Right hindlimb (tissue), 1 donor: ENCODE measurements at places on chromosomes 7 and 10.

GRCh38 chr7:127221731-127222130, 31.0 kb downstream of the GRM8 start:
- no peak for DNase-seq

- DNase-seq: no peak
Observed at GRCh38 chr7:116843378-116843777, 19.0 kb upstream of the CAPZA2 start.

GRCh38 chr10:87635498-87636312, 24.0 kb upstream of the PAPSS2 start:
- no peak for DNase-seq

DNA sequence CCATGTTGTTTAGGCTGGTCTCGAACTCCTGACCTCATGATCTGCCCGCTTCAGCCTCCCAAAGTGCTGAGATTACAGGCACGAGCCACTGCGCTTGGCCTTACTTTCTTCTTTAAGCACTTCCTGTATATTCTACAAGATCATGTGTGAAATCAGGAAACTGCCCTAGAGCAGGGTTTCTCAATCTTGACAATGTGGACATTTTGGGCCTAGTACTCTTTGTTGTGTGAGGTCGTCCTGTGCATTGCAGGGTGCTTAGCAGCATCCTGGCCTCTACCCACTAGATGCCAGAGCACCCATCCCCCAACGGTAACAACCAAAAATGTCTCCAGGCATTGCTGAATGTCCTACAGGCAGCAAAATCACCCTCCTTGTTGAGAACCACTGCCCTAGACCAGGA, 24.7 kb downstream of the RRP12 start:
- no peak for DNase-seq

- no peak for DNase-seq
Observed at GRCh38 chr7:132783824-132784223, 207.6 kb upstream of the PLXNA4 start.

DNA sequence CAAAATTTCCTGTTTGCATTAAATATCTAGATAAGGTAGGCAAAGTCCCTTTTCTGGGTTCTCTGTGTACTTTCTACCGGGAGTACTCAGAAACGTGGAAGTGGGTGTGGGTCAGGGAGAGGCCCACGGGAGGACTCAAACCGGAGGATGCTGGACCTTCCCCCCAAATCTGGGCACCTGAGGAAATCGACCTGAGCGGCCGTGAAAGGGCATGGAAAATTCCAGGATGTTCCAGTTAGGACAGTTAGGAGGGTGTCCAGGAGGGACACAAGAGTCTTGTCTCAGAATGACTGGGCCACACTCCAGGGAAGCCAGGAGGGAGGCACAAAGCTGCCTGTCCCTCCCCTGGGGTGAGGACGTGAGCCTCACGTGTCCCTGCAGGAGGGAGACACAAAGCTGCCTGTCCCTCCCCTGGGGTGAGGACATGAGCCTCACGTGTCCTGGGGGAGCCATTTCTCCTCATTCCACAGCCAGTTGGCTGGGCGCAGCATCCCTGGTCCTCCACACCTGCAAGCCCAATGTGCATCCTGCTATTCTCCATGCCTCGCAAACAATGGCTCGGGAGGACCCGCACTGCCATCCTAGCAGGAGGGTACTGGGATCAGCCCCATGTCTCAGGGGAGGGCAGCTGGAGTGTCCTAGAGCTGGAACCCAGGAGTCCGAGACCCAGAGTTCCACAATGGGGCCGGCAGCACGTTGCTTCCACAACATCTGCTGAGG, 190.5 kb upstream of the PPP2R2D start:
- peak; percentile 4 for DNase-seq

DNA sequence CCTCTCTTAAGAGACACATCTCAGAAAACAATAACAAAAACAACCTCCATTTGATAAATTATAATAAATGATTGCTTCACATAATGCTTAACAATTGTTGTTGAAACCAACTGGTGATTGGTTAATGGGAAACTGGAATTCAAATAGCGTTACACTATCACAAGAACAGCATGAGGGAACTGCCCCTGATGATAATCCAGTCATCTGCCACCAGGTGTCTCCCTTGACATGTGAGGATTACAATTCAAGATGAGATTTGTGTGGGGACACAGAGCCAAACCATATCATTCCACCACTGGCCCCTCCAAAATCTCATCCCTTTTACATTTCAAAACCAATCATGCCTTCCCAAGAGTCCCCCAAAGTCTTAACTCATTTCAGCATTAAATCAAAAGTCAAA, 375.9 kb downstream of the BMPER start:
- DNase-seq: no peak

GRCh38 chr7:6392712-6393666, 54.8 kb downstream of the DAGLB start:
- DNase-seq: no peak

DNA sequence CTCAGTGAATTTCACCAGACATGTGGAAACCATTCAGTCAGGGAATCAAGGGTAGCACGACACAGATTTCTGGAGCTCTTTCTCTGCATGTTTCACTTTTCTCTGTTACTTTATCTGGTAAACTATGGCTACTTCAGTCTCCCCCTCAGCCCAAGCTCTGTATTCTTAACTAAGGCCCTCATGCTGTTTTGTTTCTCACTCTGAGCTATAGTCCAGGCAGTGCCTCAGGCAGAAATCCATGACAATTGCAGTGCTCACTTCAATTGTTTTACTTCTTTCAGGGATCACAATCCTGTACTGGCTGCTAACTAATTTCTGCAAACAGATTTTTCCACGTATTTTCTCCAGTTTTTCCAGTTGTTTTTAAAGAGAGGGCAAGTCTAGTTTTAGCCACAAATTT, 1599.9 kb upstream of the LRRTM3 start:
- DNase-seq: no peak

DNA sequence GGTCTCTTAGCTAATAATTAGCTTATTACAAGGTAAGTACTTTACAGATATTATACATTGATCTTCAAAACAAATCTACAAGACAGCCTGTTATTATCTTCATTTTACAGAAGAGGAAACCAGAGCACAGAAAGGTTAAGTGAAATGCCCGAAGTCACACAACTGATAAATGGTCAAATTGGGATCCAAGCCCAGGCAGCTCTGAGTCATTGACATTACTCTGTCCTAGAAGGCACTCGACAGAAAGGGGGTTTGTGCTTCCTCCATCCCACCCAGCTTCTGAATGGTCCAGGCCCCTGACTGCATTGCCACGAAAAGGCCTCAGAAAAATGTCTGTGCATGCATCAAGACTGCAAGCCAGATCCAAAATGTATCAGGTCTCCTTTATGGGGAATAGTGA, 81.3 kb upstream of the ZNF438 start:
- DNase-seq: no peak

- DNase-seq: no peak
Observed at GRCh38 chr7:74481458-74482196, 27.9 kb downstream of the GTF2IRD1 start.

- DNase-seq: no peak
Observed at GRCh38 chr7:149524394-149524793, 26.8 kb upstream of the ZNF746 start.

- no peak for DNase-seq
Observed at GRCh38 chr10:13412894-13413293, 64.8 kb upstream of the SEPHS1 start.

- DNase-seq: no peak
Observed at GRCh38 chr7:155811560-155811894, 736 bp downstream of the SHH start.

GRCh38 chr7:25779002-25779546, 372.9 kb upstream of the NFE2L3 start:
- DNase-seq: no peak

GRCh38 chr10:117627561-117627960, 85.0 kb downstream of the EMX2 start:
- DNase-seq: no peak

- DNase-seq: no peak
Observed at GRCh38 chr7:18117482-18117881, 89.8 kb upstream of the PRPS1L1 start.

DNA sequence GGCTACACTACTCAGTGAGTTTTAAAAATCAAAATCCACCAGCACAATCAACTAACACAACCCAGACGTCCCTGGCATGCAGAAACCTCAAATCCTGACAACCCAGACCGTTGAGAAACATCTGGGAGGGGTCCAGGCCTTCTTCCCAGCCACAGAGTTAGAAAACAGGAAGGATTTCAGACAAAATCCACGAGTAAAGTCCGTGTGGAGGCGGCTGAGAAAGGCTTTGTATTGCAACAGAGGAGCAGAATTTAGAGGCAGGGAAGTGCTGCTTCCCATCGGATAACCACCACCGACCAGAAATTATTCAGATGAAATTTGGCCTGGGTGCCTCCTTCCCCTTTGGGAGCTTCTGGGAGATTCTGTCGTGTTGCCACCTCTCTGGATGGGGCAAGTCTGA, 61.5 kb downstream of the TNS3 start:
- DNase-seq: peak; percentile 66

GRCh38 chr10:66501356-66501755, 424.5 kb upstream of the LRRTM3 start:
- no peak for DNase-seq

- no peak for DNase-seq
Observed at GRCh38 chr7:87918740-87919139, 15.3 kb upstream of the ADAM22 start.

DNA sequence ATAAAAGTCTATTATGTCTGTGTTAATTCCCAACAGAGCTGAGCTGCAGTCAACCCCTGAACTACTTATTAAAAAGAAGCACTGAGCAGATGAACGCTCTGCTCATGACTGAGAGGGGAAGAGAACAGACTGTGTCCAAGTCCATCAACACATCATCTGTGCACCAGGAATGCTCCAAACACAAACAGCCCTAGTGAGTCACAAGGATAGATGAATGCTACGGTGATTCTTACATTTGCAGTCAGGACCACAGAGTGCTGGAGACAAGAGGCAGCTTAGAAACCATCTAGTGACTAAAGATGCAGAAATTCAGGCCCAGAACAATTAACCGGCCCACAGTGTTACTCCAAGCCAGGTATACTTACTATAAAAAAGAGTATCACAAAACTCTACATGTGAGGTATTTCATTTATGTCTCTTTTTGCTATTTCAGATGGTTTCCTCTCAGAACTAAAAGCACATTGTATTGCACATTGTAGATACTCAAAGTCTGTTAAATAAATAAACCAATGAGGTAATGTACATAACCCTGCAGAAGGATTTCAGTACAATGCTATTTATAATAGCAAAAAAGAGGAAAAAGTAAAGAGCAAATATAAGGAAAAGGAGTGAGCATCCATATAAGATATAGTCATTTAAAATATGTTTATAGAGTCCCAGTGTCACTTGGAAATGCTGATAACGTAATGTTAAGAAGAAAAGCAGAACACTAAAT, 159.2 kb downstream of the KCNMA1 start:
- DNase-seq: no peak

DNA sequence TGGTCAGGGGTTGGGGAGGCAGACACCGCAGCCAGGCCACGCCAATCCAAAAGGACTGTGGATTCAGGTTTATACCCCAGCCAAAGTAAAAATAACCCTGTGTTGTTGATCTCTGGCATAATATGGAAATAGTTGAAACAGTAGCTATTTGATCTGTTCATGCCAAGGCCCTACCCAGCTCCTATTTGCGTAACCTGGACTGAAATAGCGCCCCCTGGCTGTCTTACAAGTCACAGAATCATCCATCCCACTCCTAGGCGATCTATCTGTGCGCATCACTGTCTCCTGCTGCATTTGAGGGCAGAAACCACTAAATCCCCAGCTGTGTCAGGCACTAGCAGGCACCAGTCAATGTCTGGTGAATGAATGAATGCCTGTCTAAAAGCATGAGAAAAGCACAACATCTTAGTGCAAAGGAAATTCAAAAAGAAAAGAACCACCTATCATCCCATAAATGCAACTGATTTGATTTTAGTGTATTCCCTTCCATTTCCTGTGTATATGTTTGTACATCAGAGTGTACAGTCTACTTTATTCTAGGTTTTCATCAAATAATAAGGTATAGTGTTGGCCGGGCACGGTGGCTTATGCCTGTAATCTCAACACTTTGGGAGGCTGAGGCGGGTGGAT, 160.0 kb downstream of the SLIT1 start:
- DNase-seq: peak; percentile 23

DNA sequence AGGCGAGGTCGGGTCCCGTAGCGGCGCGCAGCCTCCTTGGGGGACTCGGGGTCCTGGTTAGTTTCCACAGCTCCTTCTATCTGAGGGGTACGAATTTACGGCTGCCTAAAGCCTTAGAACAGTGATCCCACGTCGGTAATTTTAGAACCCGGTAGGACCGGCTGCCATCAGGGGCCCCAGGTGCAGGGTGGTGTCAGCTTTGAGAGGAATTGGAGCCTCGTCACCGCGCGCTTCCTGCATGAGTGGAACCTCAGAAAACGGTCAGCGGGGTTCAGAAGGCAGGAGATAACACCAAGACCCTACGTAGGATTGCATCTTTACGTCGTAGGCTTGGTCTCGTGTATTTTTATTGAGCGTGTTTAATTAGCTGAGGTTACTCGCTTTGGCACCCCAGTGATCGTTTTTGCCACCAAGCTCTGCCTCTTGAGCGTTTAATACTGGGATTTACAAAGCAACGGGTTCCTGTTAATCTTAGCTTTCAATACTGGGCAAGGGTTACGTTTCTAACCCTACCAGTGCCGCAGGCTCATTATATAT, 443 bp downstream of the RNF32 start:
- no peak for DNase-seq

DNA sequence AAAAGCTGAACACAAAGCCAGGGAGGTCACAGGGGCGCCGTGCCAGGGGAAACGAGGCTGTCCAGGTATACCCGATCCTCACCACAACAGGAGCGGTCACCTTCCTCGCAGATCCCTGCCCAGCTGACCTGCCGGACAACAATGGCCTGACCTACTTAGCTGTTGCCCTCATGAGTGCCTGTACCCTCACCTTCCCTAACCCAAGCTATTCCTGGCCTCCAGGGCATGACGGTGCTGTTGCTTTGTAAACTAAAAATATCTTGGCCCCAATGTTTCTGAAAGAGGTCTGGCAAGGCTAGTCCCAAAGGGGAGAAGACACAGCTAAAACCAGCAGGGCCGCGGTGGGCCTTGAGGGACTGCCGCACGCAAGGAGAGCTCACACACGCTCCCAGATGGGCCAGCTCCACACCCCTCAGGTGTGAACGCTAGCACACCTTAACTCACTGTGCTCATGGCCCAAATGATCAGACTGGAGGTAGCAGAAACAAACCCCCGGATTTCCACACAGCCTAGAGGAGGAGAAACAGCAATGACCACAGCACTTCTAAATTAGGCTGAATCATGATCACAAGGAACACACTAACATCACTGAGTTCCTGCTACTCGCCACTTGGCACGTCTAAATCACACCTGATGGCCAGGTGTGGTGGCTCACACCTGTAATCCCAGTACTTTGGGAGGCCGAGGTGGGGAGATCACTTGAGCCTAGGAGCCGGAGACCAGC, 66.3 kb upstream of the CYTH3 start:
- no peak for DNase-seq

GRCh38 chr7:108099713-108100112, 30.4 kb downstream of the LAMB4 start:
- no peak for DNase-seq

GRCh38 chr10:121919666-121920065, 8.2 kb downstream of the ATE1 start:
- DNase-seq: no peak

GRCh38 chr7:42869131-42870020, 42.5 kb downstream of the C7orf25 start:
- DNase-seq: no peak

- no peak for DNase-seq
Observed at GRCh38 chr10:130215151-130215930, 79.2 kb downstream of the GLRX3 start.
